Vagina (tissue), 2 donors: ENCODE measurements at places on chromosomes 11 and 22. TPM values are rescaled to one million over a fixed set of nuclear protein-coding genes. Genes with fewer than 3 reads are reported as not detected.

DNA sequence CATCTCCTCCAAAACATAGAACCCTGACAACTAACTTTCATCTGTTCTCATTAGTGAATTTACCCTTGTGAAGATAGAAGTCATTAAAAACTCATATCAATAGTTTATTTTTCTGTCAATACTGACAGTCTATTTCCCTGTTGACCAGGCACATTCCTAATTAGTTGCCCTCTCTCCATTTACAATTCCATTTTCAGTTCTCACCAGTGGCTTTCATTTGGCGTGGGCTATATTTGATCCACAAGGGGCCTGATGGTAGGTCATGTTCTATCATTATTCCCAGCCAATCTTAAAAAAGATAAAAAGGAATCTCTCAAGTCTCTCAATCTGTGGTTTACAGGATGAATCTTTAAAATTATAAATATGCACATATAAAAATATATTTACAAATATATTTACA is 3.9 kb upstream of the AKIP1 start:
- no peak for DNase-seq

DNA sequence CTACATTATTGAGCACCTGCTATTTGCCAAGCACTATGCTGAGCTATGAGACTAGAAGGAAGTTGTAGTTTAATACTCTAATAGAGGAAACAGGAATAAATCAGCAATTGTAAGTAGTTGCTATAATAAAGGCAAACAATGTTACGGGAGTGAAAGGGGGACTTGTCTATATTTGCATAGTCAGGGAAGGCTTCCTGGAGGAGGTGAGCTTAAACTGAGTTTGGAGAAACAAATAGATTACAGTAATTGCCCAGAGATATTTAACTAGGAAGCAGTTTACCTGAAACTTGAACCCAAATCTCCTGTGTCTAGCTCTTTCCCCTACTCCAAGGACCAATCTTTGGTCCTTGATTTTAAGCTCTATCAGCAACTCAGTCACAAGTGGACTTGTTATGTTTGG is 2.1 kb upstream of the ENTHD1 start:
- DNase-seq = no peak

GRCh38 chr11:65559951-65560537 is 1.9 kb upstream of the LTBP3 start:
- no peak for DNase-seq

- no peak for DNase-seq
Measured at GRCh38 chr11:62418733-62419132, at the start of gene SCGB1A1. Gene SCGB1A1, plus strand, starts transcription at chr11:62419033. Its CDS starts 63 bp downstream, at chr11:62419096.

DNA sequence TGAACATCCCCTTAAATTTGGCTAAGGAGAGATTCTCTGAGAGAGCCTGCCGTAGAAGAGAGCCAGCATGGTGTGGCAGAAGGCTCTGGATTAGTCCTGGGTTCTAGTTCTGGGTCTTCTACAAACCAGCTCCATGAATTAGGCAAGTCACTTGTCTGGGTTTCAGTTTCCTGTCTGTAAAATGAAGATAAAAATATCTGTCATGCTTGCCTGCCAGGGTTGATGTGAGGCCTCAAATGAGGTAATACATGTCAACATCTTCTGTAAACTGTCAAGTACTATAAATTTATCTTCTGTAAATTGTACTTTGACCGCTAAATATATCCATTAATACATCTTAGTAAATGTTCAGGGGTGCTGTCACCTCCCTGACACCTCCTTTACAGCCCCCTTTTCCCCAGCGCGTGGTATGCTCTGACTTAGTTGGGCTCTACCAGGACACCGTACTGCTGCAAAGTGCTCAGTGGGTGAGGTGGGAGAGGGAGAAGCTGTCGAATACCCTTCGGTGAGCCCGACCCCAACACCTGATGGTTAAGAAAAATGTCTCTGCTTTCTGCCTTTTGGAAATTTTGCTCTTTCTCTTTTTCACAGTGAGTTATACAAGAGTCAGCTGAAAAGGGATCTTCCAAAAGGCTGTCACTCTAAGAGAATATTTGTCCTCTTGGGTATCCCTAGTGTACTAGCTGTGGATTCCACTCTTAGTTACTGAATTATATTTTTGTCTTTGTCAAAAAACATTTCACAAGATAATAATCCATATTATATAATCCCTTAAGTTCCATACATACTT is 15.0 kb downstream of the RBX1 start:
- no peak for DNase-seq

The PHOX2A gene
- 3.4 TPM for total RNA-seq

The KIRREL3 gene
- not detected for total RNA-seq

The XKR3 gene
- total RNA-seq = not detected
